AG09309 (cell line): ENCODE measurements at places on chromosomes 4 and X.

GRCh38 chr4:44736900-44737299, 10.5 kb upstream of the GNPDA2 start:
- DNase-seq: no peak

- no peak for DNase-seq
These were observed 237.4 kb upstream of the IL1RAPL1 start for GRCh38 chrX:28349888-28350287.

- DNase-seq: peak; percentile 32
These were observed 28.3 kb upstream of the CFAP299 start for GRCh38 chr4:80307183-80307735.

DNA sequence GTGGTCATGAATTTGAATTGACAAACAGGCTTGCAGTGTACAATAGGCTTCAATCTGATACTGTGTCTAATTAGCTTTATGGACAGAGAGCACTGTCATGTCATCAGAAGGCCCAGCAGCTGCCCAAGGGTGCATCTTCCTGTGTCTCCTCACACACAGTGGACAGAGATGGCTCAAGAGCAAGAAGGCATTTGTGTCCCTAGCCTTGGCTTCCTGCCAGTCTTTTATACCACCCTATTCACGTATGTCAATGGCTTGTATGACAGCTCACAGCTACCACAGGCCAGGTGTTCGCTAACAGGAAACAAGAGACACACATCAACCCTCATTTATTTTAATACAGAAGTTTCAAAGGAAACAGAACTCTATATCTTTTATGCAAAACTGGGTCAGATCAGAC, 874.0 kb upstream of the AGA start:
- no peak for DNase-seq

DNA sequence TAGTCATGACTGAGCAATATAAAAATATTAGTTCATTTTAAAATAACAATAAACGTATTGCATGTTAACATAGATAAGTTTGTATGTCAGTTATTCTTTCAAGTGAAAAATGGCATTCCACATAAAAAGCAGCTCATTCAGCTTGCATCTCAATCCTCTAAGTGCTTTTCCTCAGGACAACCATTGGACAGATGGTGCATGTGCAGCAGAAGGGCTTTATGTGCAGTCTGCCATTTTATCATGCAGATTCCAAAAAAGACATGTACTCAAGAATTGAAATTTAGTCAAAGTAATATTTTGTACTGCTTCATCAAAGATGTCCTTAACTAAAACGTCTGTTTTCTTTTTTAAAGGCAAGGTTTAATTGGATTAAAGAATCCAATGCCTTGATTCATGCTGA, 93.4 kb downstream of the RS1 start:
- no peak for DNase-seq

DNA sequence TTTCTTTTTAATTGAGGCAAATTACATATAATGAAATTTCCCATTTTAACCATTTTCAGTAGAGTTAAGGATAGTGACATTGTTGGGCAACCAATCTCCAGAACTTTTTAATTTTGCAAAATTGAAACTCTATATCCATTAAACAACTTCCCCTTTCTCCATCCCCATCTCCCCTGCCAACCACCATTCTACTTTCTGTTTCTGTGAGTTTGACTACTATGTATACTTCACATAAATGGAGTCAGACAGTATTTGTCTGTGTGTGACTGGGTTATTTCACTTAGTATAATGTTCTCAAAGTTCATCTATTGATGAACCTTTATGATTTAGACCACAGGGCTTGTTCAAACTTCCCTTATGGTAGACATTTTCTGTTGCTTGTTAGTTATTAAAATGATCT, 364.5 kb upstream of the MAD2L1 start:
- no peak for DNase-seq

GRCh38 chrX:154732421-154733065, 18.3 kb downstream of the GAB3 start:
- no peak for DNase-seq
